ENCODE measurements at places on chromosomes 2 and 18. TPM values are rescaled to one million over a fixed set of nuclear protein-coding genes. Genes with fewer than 3 reads are reported as not detected.

CCDC121 gene
- total RNA-seq, result 8.1 TPM

NEU2 gene
- not detected for total RNA-seq

ASB3 gene
- total RNA-seq, result 18.0 TPM

RIT2 gene
- not detected for total RNA-seq

ICA1L gene
- 7.3 TPM for total RNA-seq

G6PC2 gene
- total RNA-seq, result not detected

All from right cardiac atrium (tissue), 5 donors.